ENCODE measurements at places on chromosomes 1 and 21.

- DNase-seq: no peak
Measured at GRCh38 chr1:247175458-247175857, 3.6 kb upstream of the ZNF124 start.

DNA sequence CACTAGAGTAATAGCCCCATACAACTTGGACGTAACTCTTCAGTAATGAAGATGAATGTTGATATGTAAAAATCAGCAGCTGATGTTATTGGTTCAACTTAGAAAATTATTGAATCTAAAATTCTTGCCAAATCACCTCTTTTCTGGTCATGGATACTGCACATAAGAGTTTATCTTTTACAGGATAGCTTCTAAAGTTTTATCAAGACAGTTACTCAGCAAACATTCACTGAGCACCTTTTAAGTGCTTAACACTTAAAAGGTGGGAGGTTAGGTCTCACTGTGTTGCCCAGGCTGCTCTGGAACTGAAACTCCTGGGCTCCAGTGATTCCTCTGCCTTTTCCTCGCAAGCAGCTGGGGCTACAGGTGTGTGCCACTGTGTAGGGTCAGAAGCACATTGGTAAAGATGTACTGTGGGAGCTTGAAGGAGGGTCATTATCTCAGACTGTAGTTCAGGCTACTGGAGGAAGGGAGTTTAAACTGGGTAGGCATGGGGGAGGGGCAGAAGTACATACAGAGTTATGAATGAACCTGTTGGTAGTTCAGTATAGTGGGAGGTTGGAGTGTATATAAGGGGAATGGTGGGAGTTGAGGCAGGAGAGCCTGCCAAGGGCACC is 2.0 kb downstream of the MPZL1 start:
- no peak for DNase-seq

DNA sequence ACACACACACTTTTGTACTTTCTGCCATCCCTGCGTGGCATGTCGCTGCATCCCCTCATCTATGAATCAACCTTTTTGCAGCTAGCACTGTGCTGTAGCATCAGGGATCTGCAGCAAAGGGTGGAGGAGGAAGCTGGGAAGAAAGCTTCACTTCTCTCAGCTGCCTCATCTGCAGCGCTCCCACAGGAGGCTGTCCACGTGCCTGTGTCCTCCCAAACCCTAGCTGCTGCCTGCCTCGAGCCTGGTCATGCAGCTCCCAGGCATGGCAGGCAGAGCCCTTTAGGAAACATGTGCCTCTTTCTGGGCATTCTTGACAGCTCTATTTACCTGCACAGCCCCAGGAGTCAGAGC is 262.1 kb upstream of the SGIP1 start:
- DNase-seq: no peak

DNA sequence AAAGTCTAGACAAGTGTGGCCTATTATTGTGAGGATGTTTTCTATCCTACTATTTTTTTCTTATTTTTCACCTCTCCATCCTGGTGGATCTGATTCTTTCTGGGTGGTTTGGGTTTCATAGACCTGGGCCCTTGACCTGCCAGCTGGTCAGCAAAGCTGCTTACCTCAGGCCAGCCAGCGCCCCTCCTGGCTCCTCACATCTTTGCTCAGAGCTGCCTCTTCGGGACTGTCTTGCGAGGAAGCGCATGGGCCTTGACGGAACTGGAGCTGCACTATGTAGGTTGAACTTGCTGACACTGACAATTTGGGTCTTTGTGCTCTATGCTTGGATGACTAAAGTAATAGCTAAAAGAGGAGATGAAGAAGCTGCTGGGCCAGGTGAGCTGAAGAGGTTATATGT is 138.5 kb upstream of the SYT6 start:
- DNase-seq: no peak

DNA sequence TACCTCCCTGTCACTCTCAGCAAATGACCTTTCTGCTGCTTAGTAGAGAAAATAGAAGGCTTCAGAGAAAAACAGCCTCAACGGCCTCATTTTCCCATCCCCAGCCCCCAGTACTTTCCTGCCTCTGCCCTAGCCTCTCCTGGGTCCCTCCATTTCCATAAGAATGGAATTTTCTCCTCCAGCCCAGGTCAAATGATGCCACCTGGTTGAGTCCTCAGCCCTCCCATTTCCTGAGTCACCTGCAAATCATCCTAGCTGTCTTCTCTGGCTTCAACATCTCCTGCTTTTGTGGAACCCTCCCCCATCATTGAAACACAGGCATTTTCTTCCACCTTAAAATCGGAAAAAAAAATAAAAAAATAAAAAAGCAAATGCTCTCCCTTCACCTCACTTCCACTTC is 35.1 kb downstream of the OLIG1 start:
- DNase-seq: no peak

DNA sequence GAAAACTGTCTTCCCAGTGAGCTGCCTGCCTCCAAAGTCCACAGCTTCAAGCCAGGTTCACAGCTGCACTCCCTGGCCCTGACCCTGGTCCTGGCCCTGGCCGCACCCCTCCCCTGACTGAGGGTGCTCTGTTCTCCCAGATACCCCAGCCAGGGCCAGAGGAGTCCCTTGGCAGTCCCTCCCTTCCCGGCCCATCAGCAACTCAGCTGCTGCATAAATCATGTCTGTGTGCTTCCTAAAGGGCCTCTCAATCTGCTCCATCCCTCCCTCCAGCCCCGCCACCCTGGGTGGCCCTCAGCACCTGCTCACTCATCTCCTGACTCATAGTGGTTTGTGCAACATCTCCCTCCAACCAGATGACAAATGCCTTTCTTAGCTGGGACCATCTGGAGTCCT is 24.8 kb upstream of the C1orf174 start:
- DNase-seq: no peak

DNA sequence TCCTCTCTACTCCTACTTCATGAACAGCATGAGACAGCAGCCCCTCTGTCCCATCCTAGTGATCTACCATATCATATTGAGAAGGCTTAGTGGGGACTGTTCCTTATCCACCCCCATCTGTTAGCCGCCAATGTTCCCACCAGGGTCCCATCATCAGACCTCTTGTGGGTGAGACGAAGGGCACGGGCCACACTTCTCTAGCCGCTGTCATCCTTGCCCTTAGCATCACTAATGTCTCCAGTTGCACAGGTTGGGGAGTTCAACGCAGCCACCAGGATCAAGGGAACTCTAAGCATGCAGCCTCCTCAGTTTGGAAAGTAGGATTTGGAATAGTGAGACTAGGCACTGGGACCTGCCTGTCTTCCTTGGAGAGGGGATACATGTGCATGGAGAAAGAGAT is 20.1 kb downstream of the INKA2 start:
- DNase-seq: no peak

- no peak for DNase-seq
Measured at GRCh38 chr1:172408958-172409357, 11.5 kb upstream of the C1orf105 start.

DNA sequence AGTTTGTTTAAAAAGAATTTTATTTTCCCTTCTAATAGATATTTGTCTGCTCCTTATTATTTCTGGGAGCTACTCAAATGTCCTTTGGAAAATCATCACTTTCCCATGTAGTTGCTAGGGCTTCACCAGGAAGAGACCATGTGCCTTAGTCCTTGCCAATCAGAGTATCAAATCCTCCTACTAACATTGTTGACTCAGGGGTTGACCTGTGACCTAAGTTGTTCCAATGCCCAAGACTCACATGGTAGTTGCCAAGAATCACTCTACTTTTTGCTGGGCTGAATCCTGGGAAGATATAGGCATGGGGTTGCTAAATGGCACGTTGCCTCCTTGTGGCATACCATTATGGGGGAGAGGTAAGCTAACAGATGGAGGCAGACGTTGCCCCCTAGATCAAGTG is 58.2 kb upstream of the FOXD3 start:
- no peak for DNase-seq

- peak; percentile 44 for DNase-seq
Measured at GRCh38 chr1:43348809-43349593, 9.8 kb upstream of the CDC20 start.

GRCh38 chr1:217526636-217527035 is 104.3 kb downstream of the GPATCH2 start:
- DNase-seq: no peak

DNA sequence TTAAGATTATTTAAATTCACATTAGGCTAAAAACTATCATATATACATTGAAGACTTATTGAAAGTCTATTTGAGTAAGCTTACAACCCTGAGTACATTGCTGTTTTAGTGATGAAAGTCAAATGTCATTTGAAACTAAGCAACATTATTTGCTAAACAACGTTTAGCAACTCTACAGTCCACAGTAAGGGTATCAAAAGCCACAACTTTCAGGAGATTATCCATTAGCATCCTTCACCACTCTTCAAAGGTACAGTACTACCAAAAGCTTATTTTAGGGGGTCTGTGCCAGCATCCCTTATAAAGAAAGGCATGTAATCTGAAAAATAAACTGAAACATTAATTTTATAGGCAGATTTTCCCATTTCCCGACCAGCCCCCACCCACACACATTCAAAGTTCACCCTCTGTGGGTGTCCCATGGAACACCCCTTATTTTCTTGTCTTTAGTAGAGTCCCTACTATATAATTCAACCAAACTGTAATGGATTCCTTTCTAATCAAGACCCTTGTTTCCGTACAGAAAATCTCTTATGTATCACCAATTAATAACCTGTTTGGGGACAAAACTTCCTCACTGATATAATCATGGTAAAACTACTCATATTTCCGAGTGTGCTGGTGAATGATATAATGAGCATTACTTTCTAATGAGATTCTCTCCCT is 11.0 kb downstream of the SFPQ start:
- no peak for DNase-seq

DNA sequence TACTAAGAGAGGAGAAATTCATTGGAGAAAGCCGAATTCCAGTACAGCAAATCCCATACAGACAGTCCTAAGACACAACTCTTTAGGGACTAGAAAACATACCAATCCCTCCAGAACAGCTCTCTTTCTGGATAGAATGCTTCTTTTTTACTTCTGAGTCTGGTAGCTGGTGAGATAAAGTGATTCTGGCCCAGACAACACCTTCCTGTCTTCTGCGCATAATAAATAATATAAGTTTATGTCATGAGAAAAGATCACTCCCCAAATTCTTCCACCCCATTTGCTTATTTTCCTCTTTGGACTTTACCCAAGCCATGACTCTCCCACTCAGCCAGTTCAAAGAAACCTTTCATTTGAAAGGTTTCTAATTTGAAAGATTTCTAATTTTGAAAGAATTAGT is 98.4 kb downstream of the EDEM3 start:
- DNase-seq: no peak
